ENCODE measurements at places on chromosomes 13 and 19.

DNA sequence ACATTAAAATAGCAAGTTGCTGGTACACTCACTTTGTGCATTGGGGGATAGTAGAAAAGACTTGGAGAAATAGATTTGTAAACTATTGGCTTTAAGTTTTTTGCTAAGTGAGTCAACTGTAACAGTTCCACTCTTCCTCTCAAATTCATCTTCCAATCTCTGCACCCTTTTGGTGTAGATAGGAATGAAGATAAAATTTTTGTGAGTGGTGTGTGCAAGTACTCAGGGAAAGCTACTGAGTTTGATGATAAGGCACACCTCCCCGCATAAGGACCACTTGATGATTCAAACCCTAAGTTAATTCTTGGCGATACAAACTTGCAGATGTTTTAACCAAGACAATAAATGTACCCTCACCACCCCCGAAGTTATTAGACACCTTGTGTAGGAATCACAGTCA, 168.3 kb upstream of the SLITRK1 start:
- no peak for DNase-seq

- DNase-seq: no peak
These were observed 52.5 kb upstream of the EEF1AKMT1 start for GRCh38 chr13:20826301-20826700.

DNA sequence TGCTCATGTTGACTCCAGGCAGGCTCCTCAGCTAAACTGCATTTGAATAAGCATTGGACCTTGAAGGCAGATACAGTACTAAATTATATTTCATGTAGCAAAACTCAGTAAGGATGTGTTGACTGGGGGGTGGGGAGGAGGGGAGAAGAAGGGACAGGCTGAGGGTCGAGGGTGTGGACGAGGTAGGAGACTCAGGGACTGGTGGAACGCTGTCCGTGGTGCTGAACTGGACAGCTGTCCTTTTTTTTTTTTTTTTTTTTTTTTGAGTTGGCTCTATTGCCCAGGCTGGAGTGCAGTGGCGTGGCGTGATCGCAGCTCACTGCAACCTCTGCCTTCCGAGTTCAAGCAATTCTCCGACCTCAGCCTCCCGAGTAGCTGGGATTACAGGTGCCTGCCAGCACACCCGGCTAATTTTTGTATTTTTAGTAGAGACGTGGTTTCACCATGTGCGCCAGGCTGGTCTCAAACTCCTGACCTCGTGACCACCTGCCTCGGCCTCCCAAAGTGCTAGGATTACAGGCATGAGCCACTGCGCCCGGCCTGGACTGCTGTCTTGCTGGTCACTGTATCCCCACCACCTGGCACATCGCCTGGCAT, 33.2 kb upstream of the CASP14 start:
- no peak for DNase-seq

GRCh38 chr13:24615114-24615513, 65.1 kb upstream of the ATP12A start:
- DNase-seq: no peak

DNA sequence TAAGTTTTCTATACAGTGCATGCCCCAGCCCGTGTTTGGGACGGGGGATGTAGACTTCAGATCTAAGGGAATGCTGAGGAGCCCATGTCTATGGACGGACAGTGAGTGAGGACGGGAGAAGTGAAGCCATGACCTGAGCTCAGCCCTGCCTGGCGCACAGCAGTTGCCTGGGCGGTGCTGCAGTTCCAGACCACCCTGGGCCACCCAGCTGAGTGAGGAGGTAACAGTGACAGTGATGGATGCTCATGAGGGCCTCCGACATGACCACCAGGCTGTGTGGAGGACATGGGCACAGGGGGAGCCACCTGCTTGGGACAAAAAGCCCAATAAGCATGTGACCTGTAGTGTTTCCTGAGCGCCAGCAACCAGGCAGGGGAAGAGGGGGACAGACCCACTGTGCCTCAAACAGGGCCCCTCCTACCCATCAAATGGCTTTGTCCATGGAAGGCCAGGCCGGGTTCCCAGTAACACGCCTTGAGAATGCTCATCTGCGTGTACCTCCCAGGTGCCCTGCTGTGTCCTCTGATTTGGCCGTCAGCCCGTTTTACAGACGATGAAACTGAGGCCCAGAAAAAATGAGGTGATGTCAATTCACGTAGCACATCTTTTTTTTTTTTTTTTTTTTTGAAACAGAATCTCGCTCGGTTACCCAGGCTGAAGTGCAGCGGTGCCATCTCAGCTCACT, 22.6 kb downstream of the NOSIP start:
- no peak for DNase-seq

- peak; percentile 10 for DNase-seq
These were observed 547 bp downstream of the ABCC4 start for GRCh38 chr13:95300625-95301182.

DNA sequence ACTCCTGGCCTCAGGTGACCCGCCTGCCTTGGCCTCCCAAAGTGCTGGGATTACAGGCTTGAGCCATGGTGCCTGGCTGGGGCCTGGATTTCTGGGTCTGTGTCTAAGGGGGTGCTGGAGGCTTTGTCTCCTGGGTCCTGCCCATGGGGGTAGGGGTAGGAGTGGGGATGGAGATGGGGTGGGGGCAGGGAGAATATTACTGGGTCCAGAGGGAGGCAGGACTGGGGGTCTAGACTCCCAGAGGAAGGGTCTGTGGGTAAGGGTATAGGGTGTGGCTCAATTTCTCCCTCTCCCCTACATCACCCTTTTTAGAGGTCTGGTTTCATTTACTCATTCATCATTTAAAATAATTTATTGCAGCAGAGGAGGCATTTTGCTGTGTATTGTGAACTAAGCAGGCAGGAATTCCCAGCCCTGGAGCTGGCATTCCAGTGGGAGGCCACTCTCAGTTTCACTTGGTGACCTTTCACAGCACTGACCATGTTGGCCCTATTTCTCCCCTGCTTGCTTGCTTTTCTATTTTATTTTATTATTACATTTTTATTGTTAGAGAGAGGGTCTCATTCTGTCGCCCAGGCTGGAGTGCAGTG, 810 bp upstream of the NFKBID start:
- DNase-seq: no peak

DNA sequence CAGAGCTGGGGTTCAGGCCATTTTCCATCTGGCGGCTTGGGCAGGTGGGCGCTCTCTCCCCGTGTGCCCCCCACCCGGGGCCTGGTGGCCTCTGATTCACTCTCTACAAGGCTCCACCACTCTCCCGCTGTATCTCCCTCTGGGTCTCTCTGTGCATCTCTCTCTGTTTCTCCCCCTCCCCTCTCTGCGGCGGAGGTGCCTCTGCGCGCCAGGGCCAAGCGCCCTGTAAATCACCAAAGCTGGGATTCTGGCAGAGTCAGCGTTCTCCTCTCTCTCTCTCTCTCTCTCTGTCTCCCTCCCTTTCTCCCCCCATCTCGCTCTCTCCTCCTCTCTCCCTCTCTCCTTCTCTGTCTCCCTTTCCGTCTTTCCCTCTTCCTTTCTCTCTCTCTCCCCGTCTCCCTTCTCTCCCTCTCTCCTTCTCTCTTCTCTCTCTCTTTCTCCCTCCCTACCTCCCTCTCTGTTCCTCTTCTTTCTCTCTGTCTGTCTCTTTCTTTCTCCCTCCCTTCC, 3.9 kb downstream of the NFIC start:
- no peak for DNase-seq
